Hypothalamus (tissue), 51 donors: ENCODE measurements at places on chromosomes 7 and 10.
A peak's percentile ranks its signal among the peaks of the same experiment; 100 is the strongest.

DNA sequence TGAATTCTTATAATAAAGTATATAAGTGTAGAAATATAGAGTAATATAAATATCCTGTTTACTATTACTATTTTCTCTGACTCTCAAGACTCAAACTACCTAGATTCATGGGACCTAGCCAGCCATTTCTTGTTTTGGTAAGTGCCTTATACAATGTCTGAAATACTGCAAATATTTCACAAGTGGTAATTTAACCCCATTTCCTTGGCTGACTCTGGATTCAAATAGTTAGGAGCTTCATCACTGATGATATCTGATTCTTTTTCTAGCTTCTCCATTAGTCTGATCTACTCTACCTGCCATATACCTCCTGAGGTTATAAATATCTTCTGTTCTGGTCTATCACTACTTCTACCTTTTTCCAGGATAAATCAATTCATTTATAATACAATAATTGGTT, 6.4 kb upstream of the RALA start:
- DNase-seq = no peak

DNA sequence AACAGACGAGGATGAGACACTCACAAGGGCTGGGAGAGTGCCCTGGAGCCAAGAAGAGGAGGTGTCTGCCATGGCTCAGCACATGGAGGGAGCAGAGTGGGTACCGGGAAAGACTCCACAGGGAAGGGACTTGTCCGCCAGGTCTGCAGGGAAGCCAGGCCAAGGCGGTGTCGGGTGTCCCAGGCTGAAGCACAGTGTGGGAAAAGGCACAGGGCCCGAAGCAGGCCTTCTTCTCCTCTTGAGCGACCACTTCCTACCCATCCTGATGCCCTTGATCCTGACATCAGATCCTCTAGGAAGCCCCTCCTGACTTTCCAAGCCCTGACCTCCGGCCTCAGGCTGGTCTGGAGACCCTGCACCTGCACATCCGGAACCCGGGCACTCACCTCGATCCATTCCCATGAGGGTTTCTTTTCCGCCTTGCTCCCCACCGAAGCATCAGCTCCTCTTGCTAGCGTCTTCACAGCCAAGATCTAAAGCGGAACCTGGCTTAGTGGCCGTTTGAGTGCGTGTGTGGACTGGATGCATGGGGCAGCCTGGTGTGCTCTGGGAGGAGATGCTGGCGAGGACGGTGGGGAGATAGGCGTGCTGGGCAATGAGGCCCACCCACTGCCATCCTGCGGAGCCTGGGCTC, 8.5 kb downstream of the CALML3 start:
- DNase-seq = no peak

GRCh38 chr10:7593063-7593462, 73.7 kb downstream of the ITIH5 start:
- DNase-seq = peak; percentile 15

DNA sequence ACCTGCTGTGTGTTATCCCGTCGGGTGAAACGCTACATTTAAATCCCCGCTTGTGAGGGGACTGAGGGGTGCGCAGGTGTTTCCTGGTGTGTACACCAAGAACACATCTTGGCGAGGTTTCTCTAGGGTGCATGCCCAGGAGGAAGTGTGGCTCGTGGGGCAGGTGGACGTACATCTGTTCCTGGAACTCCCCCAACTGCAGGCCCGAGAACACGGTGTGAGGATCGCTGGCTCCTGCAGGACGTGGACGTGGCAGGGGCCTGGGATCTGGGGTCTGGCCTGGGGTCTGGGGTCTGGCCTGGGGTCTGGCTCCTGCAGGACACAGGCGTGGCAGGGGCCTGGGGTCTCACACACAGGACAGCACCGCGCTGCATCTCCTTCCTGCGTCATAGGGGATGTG, 10.1 kb downstream of the KNDC1 start:
- no peak for DNase-seq

GRCh38 chr10:9824631-9825071, 1193.0 kb upstream of the CELF2 start:
- DNase-seq = no peak

DNA sequence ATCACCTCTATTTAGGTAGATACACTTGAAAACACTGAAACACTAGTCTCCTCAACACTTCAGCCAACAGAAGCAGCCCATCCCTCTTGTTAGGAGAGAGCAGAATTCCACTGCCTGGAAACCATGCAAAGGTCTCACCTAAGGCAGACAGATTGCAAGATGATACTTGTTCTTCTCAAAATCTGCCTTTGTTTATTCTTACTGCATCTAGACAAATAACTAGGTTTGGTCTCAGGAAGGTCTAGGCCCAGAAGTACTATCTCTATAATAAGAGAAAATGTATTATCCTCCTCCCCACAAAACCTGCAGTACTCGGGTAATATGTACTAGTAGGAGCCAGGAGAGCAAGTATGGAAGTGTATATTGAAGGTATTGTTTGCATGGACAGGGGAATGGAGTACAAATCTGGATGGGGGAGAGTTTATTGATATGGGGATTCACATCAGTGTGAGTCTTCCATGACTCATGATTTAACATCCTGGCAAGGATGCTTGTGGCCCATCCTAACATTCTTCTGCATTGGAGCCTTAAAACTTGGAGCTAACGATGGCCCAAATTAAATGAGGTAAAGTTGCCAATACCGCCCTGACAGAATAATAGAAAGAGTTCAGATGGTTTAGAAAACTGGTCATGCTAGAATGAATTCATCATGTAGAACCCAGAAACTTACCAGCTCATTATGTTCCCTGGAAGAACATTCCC, 109.2 kb downstream of the EPC1 start:
- DNase-seq = no peak

GRCh38 chr7:66330961-66331360, 125.8 kb downstream of the TPST1 start:
- no peak for DNase-seq
